ENCODE measurements at places on chromosomes 7 and 10. TPM values are rescaled to one million over a fixed set of nuclear protein-coding genes. Genes with fewer than 3 reads are reported as not detected.
A peak's percentile ranks its signal among the peaks of the same experiment; 100 is the strongest.

- H3K27me3 ChIP-seq = peaks cover 3% of the 10 kb centered on the region
- DNase-seq = no peak
- H3K36me3 ChIP-seq = no peaks in the 10 kb centered on the region
- no peak overlapping the region for H3K27ac ChIP-seq
Measured at GRCh38 chr7:124790645-124791044, 25.1 kb upstream of the GPR37 start.

- H3K4me3 ChIP-seq = no peak overlapping the region
- H3K27me3 ChIP-seq = peaks cover 11% of the 10 kb centered on the region
- H3K36me3 ChIP-seq = no peaks in the 10 kb centered on the region
- peaks cover 10% of the 10 kb centered on the region for H3K4me1 ChIP-seq
Measured at GRCh38 chr10:128298587-128298986, 172.4 kb upstream of the MKI67 start.

DNA sequence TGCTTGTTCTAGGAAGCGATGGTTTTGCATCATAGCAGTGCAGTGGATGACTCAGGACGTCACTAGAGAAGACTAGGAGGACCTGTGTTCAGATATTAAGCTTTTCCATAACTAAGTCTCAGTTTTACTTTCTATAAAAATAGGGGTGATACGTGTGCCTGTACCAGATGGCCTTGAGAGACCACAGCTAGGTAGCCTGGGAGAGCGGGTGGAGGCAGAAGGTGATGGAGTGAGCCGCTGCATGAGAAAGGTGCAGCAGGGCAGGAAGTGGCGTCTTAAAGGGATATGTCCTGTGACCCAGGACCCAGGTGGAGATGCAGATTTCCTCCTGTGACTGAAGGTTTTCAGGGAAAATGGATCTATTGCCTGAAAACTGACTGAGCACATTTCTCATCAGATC, 304.9 kb downstream of the CDC14C start:
- H3K4me1 ChIP-seq = no peaks in the 10 kb centered on the region
- DNase-seq = no peak

- H3K27me3 ChIP-seq = peaks cover 23% of the 10 kb centered on the region
- no peak for DNase-seq
- H3K4me1 ChIP-seq = no peaks in the 10 kb centered on the region
- H3K4me3 ChIP-seq = no peak overlapping the region
- H3K36me3 ChIP-seq = no peaks in the 10 kb centered on the region
- H3K27ac ChIP-seq = no peak overlapping the region
Measured at GRCh38 chr10:6601246-6601805, 21.2 kb upstream of the PRKCQ start.

GRCh38 chr10:70331486-70332268, 47.9 kb upstream of the NPFFR1 start:
- H3K27me3 ChIP-seq = no peaks in the 10 kb centered on the region
- peaks cover 59% of the 10 kb centered on the region for H3K4me1 ChIP-seq
- H3K4me3 ChIP-seq = no peak overlapping the region
- H3K36me3 ChIP-seq = no peaks in the 10 kb centered on the region

Gene LRRN3
- 16.4 TPM for total RNA-seq

- no peak for DNase-seq
- H3K27ac ChIP-seq = no peak overlapping the region
- no peak overlapping the region for H3K4me3 ChIP-seq
- H3K27me3 ChIP-seq = no peaks in the 10 kb centered on the region
- no peaks in the 10 kb centered on the region for H3K36me3 ChIP-seq
Measured at GRCh38 chr10:74644738-74645137, 181.7 kb upstream of the KAT6B start.

GRCh38 chr7:38306914-38307313, 33.5 kb upstream of the TARP start:
- H3K27me3 ChIP-seq = peaks cover 4% of the 10 kb centered on the region
- H3K27ac ChIP-seq = no peak overlapping the region
- no peaks in the 10 kb centered on the region for H3K36me3 ChIP-seq
- peaks cover 11% of the 10 kb centered on the region for H3K4me1 ChIP-seq
- DNase-seq = no peak

DNA sequence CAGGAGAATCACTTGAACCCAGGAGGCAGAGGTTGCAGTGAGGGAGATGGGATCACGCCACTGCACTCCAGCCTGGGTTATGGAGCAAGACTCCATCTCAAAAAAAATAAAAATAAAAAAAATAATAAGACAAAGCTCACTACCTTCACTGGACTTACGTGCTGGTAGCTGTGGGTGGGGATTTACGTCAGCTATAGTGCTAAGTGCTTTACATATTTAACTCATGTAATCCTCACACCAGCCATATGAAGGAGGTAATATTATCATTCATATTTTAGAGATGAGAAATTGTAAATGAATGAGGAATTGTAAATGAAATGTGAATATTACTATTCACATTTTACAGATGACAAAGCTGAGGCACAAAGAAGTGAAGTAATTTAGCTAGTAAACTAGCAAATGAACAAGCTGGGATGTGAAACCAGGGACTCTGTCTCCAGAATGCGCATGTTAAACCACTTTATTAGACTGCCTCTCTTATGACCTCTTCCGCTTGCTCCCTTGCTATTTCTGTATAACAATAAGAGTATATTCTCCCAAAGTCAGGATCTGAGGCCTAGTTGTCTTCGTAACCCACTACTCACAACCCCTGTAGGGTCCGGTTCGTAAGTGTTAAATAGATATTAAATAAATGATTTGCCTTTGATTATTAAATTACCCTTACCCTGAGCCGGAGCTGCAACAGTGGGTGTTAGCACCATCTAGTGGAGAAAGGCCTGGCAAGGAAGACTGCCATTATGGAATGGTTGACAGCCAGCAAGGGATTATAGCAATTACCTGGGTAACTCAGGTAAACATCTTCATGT, 70.2 kb downstream of the HTR7 start:
- H3K4me3 ChIP-seq = no peak overlapping the region
- H3K36me3 ChIP-seq = no peaks in the 10 kb centered on the region
- peak; percentile 21 for DNase-seq
- H3K4me1 ChIP-seq = no peaks in the 10 kb centered on the region
- H3K27me3 ChIP-seq = peaks cover 11% of the 10 kb centered on the region
- H3K27ac ChIP-seq = no peak overlapping the region

- no peak overlapping the region for H3K4me3 ChIP-seq
- no peaks in the 10 kb centered on the region for H3K27me3 ChIP-seq
- H3K27ac ChIP-seq = no peak overlapping the region
- H3K36me3 ChIP-seq = no peaks in the 10 kb centered on the region
- no peak for DNase-seq
Measured at GRCh38 chr7:27840760-27841364, 100.9 kb downstream of the TAX1BP1 start.

DNA sequence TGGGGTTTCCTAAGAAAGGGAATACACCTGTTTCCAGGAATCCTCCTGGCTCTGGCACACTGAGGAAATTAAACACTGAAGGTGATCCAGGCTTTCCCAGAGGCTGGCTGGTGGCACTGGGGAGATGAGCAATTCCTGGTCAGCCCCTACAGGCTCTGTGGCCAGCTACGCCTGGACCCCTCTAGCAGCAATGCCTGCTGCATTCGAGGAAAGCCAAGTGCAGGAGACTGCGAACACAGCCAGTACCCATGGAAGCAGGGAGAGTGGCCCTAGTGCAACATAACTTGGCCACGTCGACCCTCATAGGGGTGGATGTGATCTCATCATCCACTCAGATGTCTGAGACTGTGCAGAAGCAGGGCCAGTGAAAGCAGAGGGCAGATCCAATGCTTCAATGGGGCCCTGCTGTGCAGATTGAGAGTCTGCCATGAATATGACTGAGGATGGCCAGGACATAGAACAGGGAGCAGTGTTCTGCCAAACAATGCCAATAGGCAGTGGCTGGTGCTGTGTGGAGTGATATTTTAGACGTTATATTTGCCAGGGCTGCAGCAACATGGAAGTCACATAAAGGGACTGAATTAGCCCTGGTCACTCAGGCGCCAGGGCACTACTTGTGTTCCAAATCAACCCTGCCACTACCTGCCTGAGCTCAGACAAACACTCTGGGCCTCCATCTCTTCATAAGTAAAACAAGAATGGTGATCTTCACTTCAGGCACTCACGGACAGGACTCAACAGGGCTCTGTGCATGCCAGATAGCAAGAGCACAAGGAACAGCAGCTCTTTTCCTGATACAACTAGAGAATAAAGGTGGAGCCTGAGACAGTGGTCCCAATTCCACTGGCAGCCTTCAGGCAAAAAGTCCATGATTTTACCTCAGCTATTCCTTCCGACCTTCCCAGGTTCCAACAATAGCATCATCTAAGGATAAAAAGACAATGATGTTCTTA, 2.4 kb downstream of the ZNF488 start:
- peaks cover 21% of the 10 kb centered on the region for H3K27me3 ChIP-seq
- no peaks in the 10 kb centered on the region for H3K36me3 ChIP-seq
- no peak overlapping the region for H3K4me3 ChIP-seq
- no peak overlapping the region for H3K27ac ChIP-seq

Gene ADARB2
- not detected for total RNA-seq

- peaks cover 7% of the 10 kb centered on the region for H3K4me1 ChIP-seq
- H3K27ac ChIP-seq = no peak overlapping the region
- DNase-seq = no peak
- H3K27me3 ChIP-seq = no peaks in the 10 kb centered on the region
Measured at GRCh38 chr7:69864822-69865221, 266.5 kb downstream of the AUTS2 start.

Gene PDE1C
- 296 TPM for total RNA-seq

DNA sequence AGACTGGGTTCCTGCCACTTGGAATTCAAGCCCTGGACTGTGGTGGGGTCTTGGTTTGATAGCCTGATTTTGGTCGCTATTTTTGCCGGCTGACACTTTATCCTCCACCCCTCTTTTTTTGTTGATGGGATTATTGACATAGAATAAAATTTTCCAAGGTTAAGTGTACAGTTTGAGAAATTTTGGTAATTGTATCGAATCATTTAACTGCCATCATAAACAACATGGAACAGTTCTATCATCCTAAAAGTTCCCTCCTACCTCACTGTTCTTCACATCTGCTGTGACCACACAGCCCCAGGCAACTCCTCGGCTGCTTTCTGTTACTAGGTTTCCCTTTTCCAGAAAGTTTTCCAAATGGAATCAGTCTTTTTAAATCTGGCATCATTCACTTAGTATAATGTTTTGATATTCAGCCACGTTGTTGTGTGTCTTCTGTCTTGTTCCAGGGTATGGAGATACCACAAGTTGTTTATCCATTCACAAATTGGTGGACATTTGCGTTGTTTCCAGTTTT, 50.6 kb upstream of the STEAP1B start:
- no peaks in the 10 kb centered on the region for H3K36me3 ChIP-seq
- peaks cover 49% of the 10 kb centered on the region for H3K27me3 ChIP-seq
- H3K4me1 ChIP-seq = peaks cover 9% of the 10 kb centered on the region

Gene MMD2
- total RNA-seq = not detected

- H3K4me3 ChIP-seq = no peak overlapping the region
- H3K27ac ChIP-seq = no peak overlapping the region
- no peaks in the 10 kb centered on the region for H3K36me3 ChIP-seq
- no peak for DNase-seq
- no peaks in the 10 kb centered on the region for H3K27me3 ChIP-seq
Measured at GRCh38 chr7:145643981-145644380, 472.6 kb upstream of the CNTNAP2 start.

DNA sequence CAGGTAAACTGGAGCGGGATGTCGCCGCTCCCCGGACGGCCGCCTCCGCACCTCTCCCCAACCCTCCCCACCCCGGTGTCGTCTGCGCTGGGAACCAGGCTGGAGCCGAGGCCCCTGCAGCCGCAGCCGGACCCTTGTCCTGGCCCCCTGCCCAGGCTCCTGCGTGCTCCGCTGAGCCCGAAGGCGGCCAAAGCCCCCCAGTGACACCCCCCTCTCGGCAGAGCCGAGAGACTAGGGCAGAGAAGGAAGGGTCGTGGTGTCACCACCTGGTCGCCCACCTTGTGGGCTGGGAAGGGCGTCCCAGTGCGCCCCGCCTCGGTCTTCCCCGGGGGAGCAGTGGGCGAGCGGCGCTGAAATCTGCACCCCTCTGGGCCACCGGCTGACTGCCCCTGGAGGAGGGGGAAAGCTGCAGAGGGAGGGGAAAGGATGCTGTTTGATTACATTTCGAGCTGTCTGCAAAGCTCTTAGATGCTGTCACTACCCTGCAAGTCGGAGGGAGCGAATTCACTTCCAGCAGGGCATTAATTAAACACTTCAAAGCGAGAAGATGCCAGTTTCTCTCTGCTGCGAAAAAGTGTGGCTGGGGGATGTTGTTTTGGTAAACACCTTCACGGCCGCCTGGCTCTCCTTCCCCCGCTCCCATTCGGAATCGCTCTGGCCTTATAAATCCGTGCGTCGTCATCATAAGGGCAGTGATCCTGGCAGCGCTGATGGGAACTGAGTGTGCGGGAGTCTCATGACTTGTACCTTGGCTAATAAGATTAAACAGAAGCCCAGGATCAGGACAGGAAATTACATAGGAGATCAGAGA, 622 bp downstream of the DYNC1I1 start:
- H3K4me3 ChIP-seq = peak overlapping the region; percentile 52
- H3K27me3 ChIP-seq = no peaks in the 10 kb centered on the region
- peak overlapping the region; percentile 87 for H3K27ac ChIP-seq
- H3K4me1 ChIP-seq = peaks cover 15% of the 10 kb centered on the region
- peak; percentile 33 for DNase-seq

- no peak overlapping the region for H3K27ac ChIP-seq
- H3K4me1 ChIP-seq = no peaks in the 10 kb centered on the region
- H3K27me3 ChIP-seq = no peaks in the 10 kb centered on the region
- DNase-seq = no peak
Measured at GRCh38 chr7:3068530-3068929, 24.9 kb upstream of the CARD11 start.

GRCh38 chr10:112244197-112244596, 39.0 kb upstream of the TECTB start:
- no peak overlapping the region for H3K4me3 ChIP-seq
- no peaks in the 10 kb centered on the region for H3K36me3 ChIP-seq

Gene TMEM236
- total RNA-seq = 0.33 TPM

GRCh38 chr10:652233-652632, 37.2 kb downstream of the DIP2C start:
- no peak overlapping the region for H3K27ac ChIP-seq
- DNase-seq = no peak
- H3K27me3 ChIP-seq = no peaks in the 10 kb centered on the region
- no peak overlapping the region for H3K4me3 ChIP-seq
- peaks cover 2% of the 10 kb centered on the region for H3K4me1 ChIP-seq

- H3K36me3 ChIP-seq = peaks cover 47% of the 10 kb centered on the region
Measured at GRCh38 chr7:6579446-6579845, 2.2 kb downstream of the ZDHHC4 start.

Gene AKR1C2
- 4.5 TPM for total RNA-seq

GRCh38 chr10:28155726-28156125, 147.1 kb downstream of the MPP7 start:
- H3K36me3 ChIP-seq = no peaks in the 10 kb centered on the region
- no peak for DNase-seq
- H3K27me3 ChIP-seq = no peaks in the 10 kb centered on the region
- H3K4me3 ChIP-seq = no peak overlapping the region
- H3K27ac ChIP-seq = no peak overlapping the region
- H3K4me1 ChIP-seq = no peaks in the 10 kb centered on the region

Gene INHBA
- 2.1 TPM for total RNA-seq

- H3K4me3 ChIP-seq = no peak overlapping the region
- no peak for DNase-seq
- H3K27me3 ChIP-seq = no peaks in the 10 kb centered on the region
- no peak overlapping the region for H3K27ac ChIP-seq
- peaks cover 35% of the 10 kb centered on the region for H3K4me1 ChIP-seq
Measured at GRCh38 chr10:43900571-43900970, 251.9 kb upstream of the ZNF32 start.

All from heart right ventricle (tissue), 16 donors.